ENCODE measurements at places on chromosomes 6 and 20.
A peak's percentile ranks its signal among the peaks of the same experiment; 100 is the strongest.

GRCh38 chr6:119319694-119320093, 29.9 kb downstream of the MAN1A1 start:
- DNase-seq = no peak

- DNase-seq = no peak
Observed at GRCh38 chr20:52978851-52979250, 6.7 kb downstream of the TSHZ2 start.

- DNase-seq = no peak
Observed at GRCh38 chr20:41601742-41602141, 16.4 kb downstream of the CHD6 start.

- no peak for DNase-seq
Observed at GRCh38 chr20:45115829-45116228, 855 bp upstream of the WFDC5 start.

- DNase-seq = no peak
Observed at GRCh38 chr6:24517659-24518543, 23.1 kb downstream of the ALDH5A1 start.

DNA sequence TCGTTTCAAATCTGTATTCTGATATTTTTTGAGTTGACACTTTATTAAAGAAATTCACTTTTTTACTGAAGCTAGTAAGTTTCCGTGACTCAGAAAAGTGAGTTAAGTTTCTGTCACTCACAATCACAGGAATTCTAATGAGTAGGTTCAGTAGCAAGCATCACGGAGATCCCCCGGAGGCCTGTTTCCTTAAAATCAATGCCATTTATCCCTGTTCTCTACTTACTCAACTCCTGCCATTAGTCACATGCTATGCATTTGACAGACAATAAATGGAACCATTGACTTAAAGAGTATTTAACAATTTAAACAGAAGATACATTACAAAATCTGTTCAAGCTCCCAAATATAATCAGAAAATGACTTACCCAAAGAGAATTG, 9.1 kb downstream of the SLC18B1 start:
- no peak for DNase-seq

DNA sequence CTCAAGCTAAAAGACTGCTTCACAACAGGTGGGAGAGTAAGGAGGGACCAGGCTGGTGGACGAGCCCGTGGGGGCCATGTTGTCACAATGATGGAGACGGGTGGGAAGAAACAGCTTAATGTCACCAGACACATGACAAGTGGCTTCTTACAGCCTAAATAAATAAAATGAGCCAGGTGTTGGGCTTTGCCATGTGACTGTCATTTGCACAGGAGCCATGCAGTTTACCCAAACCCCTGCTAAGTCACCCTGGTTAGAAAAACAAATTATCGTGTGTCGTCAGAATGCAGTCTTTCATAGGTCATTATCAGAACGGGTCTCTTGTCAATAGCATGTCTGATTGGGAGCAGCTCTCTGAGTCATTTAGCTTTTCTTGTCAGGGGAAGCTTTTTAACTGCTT, 18.5 kb downstream of the BTBD3 start:
- DNase-seq = no peak

DNA sequence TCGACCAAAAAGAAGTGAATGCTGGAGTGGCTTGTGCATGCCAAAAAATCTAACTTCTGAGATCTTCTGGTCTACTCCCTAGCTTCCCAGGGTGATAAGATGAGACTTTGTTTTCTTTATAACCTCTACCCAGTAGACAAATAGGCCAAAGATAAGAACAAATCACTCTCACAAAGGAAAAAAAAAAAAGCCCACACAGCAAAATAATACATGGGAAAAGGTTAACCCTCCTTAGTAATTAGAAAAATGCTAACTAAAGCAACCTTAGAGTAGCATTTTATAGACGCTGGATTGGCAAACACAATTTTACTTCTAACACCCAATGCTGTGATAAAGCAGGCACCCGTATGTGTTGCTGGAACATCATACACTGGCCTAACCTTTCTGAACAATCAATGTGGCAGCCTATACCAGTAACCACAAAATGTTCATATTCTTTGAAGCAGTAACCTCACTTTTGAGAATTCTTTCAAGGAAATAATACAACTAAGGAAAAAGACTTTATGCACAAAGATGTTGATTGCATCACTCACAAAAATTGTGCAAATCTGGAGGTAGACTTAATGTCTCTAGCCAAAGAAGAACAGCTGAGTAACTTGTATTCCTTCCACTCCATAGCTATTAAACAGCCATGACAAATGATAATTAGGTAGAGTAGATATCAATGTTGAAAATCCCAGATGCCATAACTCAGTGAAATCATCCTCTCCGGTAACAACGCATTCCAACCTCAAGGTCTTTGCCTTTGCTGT, 116.3 kb upstream of the QKI start:
- DNase-seq = no peak

GRCh38 chr20:48456366-48457192, 371.2 kb downstream of the PREX1 start:
- DNase-seq = no peak

- DNase-seq = no peak
Observed at GRCh38 chr6:8245726-8246125, 143.4 kb upstream of the EEF1E1 start.

DNA sequence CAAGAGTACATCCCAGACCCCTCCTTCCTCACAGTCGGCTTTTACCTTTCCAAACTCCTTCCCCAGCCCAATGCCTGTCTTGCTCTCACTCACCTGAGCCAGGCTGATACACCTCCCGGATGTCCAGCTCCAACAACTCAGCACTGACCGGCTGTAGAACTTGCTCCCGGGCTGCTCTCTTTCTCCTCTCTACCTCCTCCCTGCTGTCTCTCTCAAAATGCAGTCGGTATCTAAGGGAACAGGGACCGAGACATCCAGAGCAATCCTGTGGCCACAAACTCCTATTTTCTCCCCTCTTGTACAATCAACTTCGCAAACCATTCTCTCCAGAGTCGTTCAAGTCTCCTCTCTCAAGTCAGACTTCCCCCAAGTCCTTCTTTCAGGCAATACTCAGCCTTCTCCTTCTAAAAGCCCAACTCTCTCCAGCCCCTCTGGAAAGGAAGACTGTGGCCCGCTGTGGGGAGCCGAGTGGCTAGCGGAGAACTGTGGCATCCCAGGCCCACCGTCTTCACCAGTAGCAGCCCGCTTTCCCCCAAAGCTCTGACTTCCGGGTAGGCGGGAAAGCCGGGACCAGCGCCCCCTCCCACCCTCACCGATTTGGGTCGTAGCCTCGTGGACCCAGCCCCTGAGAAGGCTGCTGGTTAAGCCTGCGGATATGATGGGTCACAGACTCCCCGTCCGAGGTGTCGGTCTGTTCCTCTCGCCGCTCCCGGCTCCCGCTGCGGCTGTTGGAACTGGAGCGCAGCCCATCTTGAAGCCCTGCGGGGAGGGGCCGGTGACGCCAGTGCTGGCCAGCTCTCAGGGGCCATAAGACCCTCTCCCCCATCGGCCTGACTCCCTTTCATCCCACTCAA, 1.1 kb downstream of the GNL1 start:
- DNase-seq = no peak

GRCh38 chr20:63116412-63117106, 99.4 kb downstream of the YTHDF1 start:
- DNase-seq = no peak

- DNase-seq = no peak
Observed at GRCh38 chr6:125231574-125232343, 70.0 kb downstream of the HDDC2 start.

DNA sequence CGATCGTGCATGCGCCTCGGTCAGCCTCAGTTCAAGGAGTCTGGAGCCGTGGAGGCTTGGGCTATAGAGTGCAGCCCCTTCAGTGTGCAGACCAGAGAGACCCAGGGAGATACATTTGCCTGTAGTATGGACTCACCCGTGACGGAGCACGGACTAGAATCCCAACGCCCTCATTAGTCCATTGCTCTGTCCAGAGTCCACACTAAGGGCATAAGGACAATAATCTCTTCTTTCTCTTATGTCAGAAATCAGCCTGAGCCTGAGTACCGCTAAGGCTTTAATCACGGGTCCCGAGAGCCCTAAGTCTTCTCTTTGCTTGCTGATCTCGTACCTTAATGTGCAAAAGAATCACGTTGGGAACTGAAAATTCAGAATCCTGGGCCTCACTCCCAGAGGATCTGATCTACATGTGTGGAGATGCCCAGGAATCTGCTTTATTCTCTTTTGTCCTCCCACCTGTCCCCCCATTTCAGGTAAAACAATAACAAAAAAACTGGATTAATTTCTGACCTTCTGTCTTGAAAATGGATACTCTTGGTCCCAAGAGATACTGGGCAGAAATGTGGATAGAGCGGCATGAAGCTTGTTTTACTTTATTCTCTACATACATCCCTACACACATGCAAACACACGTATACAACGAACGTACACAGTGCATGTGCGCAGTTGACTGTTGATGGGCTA, 671 bp downstream of the BPHL start:
- no peak for DNase-seq

GRCh38 chr6:43054206-43054943, 724 bp upstream of the CUL7 start:
- DNase-seq = no peak

- DNase-seq = no peak
Observed at GRCh38 chr20:53760025-53760441, 166.4 kb upstream of the ZNF217 start.

DNA sequence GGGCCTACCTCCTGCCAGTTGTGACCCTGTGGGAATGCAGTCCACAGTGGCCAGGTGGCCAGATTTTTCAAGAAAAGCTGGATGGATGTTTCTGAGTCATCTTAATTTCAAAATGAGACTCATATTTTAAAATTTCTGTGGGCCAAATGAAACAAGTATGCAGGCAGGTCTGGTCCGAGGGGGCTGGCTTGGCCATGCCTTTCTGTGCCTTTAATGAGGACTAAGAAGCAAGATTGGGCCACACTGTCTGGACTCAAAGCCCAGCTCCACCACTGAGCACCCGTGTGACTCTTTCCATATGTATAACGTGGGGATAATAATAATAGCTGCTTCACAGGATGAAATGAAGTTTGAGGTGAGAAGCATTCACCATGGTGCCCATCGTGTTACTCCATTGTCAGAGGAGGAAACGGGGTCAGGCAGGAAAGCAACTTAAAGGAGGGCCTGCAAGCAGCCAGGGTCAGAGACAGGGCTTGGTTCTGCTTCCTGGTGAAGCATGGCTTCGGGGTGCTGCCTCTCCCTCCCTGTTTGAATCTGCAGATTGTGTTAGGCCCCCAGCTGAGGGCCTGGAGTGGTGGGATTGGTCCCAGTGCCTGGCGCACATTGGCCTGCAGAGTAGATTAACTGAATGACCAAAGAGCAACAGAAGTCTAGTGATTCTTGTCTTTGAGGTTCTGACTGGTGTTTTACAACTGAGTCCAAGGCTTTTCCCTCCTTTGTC, 3.8 kb downstream of the SOX12 start:
- DNase-seq = no peak

DNA sequence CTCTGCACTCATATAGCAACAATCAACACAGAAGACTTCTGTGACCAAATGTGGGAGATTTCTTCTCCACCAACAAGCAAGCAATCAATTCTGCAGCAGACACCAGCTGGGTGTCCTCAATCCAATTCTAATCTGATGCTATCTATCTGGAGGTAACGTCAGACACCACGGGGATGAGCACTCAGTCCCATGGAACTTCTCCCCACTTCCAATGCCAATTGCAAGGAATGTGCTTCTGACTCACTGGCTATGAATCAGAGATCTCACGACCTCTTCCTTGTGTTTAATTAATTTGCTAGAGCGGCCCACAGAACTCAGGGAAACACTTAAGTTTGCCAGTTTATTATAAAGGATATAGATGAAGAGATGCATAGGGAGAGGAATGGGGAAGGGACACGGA, 103.5 kb upstream of the SIRPG start:
- no peak for DNase-seq

DNA sequence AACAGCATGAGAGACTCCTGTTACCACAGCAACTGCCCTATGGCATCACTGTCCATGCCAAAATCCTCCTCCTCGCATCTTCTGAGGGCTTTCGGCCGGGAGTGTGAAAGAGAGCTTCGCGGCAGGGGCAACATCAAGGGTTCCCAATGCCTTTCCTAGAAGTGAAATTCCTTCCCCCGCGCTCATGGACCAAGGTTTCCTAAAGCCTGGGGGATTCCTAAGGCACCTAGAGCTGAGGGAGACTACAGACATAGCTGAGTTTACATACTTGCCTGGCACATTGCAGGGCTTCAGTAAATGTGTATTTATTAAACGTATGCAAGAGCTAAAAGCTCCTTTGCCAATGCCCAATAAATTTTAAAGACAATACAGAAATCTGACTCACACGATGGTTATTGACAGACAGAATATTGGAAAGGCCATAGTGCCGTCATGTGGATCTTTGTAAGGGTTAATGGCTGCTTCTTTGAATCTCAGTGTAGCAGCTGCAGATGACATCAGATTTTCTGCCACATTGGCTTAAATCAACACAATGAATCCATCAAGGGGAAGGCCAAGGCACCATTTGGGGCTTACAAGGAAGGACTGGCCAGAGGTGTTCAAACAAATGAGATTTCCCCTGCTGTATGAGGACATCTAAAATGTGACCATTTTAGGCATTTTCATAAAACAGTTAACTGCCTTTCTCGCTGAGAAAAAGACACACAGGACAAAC, 281.2 kb upstream of the JARID2 start:
- DNase-seq = no peak

DNA sequence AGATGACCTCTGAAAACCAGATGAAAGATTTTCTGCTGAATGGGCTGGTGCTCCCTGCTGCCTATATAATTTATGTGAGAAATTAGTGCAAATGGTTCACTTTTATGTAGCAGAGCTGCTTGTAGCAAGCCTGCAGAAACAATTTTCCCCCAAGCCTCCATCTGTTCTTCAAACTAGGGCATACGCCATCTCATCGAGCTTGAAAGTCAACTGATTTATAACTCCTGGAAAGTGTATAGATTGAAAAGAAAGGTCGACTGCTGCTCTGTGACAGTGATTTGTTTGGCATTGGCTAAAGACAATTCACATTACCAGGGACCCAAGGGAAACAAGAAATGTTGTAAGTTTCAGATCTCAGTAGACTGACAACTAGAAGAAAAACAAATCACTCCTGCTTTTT, 93.3 kb downstream of the PACRG start:
- no peak for DNase-seq

DNA sequence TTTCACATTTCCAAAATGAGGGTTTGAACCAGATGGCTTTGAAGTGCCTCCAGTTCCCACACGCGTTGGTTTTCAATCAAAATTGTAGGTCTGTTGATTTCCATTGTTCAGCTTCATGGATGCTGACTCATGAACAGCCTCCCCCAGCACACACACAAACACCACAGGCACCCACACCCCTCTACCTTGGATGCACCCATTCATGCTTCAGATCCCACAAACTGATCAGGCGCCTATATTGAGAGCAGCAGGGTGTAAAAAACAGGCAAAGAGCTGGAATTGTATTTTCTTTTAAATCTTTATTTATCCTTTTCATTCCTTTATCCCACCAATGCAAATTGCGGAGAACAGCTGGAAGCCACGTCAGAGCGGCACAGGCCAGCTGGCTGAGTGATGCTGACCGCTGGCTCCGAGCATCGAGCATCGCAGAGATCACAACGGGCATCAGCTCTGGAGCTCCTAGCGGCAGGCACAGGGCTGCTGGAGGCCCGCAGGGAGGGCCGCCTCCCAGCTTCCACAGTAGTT, 29.3 kb upstream of the TBC1D7 start:
- no peak for DNase-seq

GRCh38 chr6:81834141-81834681, 81.7 kb upstream of the TENT5A start:
- peak; percentile 5 for DNase-seq

GRCh38 chr6:162922563-162923166, 194.9 kb downstream of the PACRG start:
- no peak for DNase-seq

GRCh38 chr20:47358039-47358671, 1.7 kb upstream of the ZMYND8 start:
- no peak for DNase-seq

GRCh38 chr6:118618676-118619377, 32.6 kb downstream of the CEP85L start:
- DNase-seq = peak; percentile 15

Data from H4 (cell line).